ENCODE measurements at places on chromosomes 7 and 10.

GRCh38 chr10:12512332-12513002, 163.1 kb downstream of the CAMK1D start:
- no peak for DNase-seq

DNA sequence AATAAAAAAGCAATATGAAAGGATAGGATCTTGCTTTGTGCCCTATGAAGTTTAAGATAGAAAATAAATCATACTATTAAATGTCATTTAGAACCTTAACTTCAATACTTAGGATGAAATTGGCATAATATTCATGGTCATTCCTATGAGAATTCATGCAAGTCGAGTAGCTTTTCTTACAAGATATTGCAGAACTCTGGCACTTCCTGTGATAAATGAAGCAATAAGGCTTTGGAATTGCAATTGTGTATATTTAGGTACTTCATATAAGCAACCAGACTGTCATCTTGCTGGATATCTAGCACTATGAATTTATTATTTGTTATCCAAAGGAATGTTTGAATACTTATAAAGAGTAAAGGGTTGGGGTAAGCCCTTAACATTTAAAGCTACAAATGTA, 116.5 kb downstream of the ZNF438 start:
- DNase-seq = no peak

- no peak for DNase-seq
Observed at GRCh38 chr7:1709281-1709680, 39.2 kb downstream of the ELFN1 start.

DNA sequence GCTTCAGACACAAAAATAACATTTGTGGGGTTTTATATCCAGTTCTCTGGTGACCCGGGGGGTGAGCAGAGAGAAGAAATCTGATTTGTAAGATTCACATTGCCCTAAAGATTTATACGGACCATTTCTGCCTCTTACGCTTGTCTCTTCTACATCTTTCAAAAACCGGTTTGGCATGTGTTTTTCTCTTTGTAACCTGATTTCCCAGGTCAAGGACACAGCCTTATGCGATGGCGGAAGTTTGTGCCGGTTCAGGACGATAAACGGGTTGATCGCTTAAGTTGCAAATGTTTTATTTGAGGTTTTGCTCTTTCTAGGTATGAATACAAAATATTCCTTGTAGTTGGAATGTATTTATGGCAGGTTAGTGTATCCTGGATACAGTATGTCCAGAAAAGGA, 61.6 kb upstream of the SH2B2 start:
- no peak for DNase-seq

- DNase-seq = peak; percentile 89
Observed at GRCh38 chr10:132307823-132308586, at the start of gene STK32C. Gene STK32C, minus strand, starts transcription at chr10:132307950. Its CDS starts 117 bp downstream, at chr10:132307833.

DNA sequence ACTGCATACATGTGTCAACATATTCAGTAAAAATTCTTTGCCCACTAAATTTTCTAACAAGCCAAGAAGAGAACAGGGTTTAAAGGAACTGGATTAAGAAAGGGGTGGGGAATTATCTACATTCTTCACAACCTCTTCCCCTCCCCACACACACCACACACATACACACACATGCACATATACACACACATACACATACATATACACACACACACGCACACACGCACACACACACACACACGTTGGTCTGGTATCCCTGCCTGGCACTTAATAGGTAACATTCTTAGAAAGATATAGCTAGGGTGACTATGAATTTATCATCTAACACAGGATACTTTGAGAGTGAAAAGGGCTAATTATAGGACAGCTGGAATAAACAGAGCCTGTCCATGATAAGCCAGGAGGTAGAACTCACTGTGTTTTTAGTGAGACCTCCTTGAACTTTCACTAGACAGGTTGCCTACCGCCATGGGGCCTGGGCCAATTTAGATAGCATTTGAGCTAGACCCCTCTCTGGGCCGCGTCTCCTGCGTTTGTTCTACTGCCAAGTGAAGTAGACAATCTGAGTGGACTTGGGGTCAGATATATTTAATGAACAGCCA, 33.1 kb upstream of the EPC1 start:
- DNase-seq = no peak

DNA sequence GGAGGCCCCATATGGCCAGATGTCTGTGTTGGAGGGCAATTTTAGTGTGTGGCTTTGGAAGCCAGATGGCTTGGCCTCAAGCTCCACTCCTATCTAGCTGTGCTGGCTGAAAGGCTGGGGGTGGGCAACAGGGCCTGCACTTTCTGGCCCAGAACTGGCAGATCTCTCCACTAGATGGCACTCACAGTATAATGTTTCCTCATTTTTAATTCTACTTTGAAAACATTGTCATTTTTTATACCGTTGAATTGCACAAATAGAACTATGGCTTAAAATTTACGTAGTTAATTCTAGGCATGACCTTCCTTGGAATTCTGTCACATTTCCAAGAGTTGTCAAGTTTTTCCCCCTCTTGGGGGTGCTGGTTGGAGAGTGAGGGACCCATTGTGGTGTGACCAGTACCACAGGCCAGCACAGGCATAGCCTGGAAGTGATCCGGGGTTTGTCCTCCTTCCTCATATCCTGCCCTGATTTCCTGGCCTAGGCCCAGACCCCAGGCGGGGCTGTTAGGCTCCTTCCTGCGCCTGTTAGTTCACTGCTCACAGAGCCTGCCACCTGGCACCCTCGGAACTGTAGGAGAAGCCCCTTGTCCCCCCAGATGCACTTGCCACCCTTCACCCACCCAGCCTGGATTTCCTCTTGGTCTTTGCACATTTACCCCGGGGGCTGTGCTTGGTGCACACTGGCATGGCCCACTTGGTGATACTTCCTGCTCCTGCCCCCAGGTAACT, 52.8 kb downstream of the ARHGAP22 start:
- peak; percentile 15 for DNase-seq

DNA sequence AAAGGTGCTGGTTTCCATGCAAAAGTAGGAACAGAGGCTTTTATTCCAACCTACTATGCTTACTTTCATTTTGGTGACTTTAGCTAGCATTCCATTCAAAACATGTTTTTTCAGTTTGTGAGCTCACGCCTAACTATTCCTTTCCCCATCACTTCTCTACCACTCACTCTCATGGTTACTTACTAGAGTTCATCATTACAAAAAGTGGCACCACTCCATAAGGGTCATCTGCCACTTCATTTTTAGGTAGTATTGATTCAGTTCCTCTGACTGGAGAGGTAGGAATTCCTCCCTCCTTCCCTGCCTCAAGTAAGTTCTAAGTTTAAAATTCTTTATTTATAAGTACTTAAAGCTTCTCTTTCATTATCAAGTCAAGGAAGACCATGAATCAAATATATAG, 543.1 kb downstream of the HTR7 start:
- DNase-seq = no peak

DNA sequence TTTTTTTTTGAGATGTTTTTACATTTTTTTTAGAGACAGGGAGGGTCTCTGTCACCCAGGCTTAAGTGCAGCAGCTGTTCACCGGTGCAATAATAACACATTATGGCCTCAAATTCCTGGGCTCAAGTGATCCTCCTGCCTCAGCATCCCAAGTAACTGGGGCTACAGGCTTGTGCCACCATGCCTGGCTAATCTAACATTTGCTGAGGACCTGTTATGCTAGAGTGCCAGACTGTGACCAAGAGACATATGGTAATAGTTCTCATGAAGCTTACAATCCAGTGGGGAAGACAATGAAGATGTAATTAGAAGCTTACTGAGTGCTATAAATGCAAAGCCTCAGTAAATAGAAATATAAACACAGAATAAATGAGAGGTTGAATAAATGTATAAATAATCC, 17.6 kb upstream of the ORC5 start:
- DNase-seq = no peak

GRCh38 chr7:36303202-36304098, 86.2 kb upstream of the ANLN start:
- no peak for DNase-seq

- no peak for DNase-seq
Observed at GRCh38 chr10:31749981-31750840, 178.4 kb downstream of the ARHGAP12 start.

- no peak for DNase-seq
Observed at GRCh38 chr7:28904578-28905048, 53.5 kb downstream of the TRIL start.

- no peak for DNase-seq
Observed at GRCh38 chr10:13809427-13809826, 222.7 kb downstream of the PRPF18 start.

DNA sequence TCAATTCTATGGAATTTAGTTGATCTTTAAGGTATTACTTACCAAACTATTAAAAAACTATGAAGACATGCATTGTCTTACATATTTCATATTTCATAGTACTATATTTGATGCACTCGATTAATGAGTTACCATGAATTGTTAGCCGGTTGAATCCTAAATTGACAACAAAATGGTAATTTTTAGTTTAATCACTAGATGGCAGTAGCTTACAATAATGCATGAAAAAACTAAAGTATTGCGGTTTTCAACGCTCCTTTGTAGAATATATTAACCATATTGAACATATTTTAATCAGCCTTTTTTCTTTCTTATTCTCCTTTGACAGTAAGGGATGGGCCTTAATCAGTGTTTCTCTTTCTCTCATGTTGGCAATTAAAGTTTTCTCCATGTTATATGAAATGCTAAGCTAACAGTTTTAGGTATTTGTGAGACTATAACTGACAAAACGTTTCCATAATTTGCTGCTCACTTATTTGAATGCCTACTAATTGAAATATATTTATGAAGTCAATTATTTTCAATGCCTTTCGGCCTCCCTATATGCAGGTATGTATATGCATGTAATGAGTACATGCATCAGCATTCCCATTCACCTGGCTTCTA, 48.5 kb upstream of the ARL4A start:
- no peak for DNase-seq

- no peak for DNase-seq
Observed at GRCh38 chr7:51269911-51270310, 46.7 kb downstream of the COBL start.

GRCh38 chr7:50156163-50156562, 63.1 kb upstream of the ZPBP start:
- no peak for DNase-seq

- DNase-seq = peak; percentile 67
Observed at GRCh38 chr7:2982831-2983230, 60.8 kb downstream of the CARD11 start.

DNA sequence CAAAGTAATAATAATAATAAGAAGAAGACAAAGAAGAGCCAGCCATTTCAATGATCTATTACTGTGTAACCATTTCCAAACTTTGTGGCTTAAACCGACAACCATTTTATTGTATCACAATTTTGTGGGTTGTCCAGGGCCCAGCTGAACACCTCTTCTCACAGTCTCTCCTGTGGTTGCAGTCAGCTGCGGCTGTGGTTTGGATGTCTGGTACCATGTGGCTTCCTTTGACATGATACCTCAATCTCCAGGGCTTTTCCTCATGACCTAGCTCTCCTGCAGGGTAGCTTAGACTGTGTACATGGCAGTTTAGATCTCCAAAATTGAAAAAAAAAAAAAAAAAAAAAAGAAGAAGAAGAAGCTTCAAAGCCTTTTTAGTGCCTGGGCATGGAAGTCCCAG, 72.6 kb upstream of the NFKB2 start:
- DNase-seq = peak; percentile 46

GRCh38 chr7:17062151-17063044, 180.6 kb upstream of the AGR3 start:
- DNase-seq = no peak

DNA sequence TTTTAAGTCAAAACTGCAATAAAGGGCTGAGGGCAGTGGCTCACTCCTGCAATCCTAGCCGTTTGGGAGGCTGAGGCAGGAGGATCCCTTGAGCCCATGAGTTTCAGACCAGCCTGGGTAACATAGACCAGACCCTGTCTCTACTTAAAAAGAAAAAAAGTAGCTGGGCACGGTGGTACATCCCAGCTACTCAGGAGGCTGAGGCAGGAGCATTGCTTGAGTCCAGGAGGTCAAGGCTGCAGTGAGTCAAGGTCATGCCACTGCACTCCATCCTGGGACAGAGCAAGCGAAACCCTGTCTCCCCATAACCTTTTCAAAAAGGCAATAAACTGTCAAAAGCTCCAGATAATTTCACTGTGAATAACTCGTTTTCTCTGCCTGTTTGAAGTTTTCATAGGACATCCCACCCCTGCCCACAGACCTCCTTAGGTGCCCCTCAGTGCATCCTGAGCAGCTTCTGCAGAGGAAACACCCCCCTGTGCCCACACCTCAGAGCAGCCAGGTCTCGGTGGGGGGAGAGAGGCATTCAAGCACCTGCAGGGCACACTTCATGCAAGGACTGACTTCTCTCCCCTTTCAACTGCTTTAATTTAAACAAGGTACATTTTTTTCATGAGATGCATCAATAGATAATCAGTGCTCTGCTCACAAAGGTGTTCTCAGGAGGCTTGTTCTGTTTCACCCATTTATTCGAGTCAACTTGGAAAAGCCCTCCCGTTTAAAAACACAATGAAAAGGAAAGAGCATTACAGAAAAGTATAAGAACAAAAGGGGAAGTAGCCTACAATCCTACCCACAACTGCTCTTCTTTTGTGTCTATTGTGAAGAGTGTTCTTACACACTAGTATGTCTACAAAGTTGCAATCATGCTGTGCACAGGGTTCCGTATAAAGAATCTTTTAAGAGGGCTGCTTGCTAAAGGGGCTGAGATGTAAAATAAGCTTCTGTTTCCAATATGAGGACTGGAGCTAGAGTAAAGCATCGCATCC, 104.9 kb downstream of the KMT2E start:
- no peak for DNase-seq

DNA sequence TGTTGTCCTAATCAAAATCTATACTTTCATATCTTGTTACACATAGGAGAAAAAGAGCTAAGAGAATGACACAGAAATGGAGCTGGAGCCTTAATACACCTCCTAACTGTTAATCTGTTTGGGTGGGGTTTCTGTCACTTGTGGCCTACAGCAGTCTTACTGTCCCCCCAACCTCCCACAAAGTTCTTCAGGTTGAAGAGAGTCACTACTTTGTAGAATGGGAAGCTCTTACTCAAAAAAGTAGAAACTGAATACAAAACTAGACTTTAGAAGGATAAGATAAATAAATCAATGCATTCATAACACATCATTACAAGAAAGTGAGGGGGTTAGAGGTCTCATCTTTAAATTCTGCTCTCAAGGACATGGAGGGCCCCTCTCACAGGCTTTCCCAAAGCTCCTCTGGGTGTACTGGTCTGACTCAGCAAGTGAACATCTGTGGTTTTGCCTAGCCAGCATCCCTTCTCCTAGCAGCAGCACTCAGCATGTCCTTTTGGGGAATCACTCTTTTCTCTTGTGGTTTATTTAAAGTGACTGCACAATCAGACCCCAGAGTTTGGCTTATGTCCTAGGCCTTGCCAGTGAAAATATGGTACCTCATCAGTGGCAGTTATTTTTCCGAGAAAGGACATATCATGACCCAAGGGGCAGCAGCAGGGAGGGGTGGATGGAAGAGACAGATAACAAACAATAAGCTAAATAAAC, 2.0 kb upstream of the BLVRA start:
- DNase-seq = peak; percentile 33

DNA sequence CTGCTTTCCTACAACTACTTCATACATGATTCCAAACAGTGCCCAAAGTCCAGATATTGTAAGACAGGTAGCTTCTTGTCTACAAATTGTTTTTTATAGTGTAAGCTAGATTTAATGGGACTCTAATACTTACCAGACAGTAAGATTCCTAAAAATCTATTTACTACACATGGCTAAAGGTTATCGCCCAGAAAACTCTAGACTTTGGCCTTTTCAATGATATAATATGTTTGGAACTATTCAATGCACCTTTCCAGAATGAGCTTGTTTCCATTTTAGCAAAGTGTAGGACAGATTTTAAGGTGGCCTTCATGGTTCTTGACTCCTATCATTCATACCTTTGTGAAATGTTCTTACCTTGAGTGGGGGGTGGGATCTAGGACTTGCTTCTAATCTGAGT, 951.0 kb downstream of the SORCS1 start:
- DNase-seq = no peak

- no peak for DNase-seq
Observed at GRCh38 chr7:12315049-12315448, 88.6 kb downstream of the VWDE start.

Data from activated CD4-positive, alpha-beta T cell treated with anti-CD3 and anti-CD28 coated beads, Interleukin-2, amount 50 U/mL, for 48 hours (primary cell).